Putamen (tissue), 1 donor: ENCODE measurements at places on chromosomes 4 and X.

DNA sequence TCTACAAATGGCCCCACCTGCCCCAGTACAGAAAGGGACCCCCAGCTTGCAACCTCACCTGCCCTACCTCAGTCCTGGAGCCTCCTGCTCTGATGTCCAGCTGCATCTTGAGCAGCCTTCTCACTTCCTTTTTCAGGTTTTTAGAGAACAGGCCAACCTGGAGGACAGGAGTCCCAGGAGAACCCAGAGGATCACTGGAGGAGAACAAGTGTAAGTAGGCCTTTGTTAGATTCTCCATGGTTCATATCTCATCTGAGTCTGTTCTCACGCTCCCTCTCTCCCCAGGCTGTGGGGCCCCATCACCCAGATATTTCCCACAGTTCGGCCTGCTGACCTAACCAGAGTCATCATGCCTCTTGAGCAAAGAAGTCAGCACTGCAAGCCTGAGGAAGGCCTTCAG lies 3.6 kb downstream of the MAGEA11 start:
- DNase-seq: no peak

DNA sequence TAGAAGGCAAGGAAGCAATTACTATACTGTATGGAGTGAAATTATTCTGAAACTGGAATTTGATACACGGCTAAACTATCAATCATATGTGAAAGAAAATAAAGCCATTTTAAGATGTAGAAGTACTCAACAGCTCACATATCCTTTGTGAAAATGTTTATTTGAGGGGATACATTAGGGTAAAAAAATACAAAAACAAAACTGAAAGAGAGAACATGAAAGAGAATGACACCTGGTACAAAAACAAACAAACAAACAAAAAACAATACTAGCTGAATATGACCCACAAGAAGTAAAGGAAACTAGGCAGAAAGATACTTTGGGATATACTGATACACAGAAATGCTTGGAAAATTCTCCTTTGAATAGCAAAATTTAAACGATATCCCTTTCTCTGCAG lies 20.8 kb upstream of the AREG start:
- no peak for DNase-seq

DNA sequence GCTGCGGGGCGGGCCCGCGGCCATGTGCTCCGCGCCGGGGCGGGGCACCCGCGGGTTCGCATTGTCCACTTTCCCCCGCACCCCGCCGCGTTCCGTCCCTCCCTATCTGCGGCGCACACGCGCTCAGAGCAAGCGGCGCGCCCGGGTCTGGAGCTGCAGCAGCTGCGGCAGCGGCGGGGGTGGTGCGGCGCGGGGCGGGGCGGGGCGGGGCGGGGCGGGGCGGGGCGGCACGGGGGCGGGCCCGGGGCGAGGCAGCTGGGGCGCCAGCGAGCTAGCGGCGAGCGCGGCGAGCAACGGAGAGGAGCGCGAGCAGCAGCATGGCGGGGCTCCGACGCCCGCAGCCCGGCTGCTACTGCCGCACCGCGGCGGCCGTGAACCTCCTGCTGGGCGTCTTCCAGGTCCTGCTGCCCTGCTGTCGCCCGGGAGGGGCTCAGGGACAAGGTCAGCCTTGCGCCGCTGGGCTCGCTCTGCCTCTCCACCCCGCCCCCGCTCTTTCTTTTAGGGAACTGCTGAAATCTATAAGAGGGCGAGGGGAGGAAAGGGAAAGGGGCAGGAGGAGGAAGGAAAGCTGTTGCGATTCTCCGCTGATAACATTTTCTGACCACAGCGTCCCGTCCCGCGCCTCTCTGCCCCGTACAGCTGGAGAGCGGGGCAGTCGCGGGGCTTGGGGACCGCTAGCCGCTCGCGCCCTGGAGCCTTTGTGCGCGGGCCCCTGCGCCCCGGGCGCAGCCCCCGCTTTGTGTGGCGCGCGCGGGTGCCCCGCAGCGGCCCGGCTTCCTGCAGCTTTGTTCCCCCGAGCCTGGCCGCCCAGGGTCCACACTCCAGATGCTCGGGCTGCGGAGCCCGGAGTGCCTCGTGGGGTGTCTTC lies at the start of gene TMEM131L:
TSS of gene TMEM131L (plus strand) at position 280 of the 868 bp plus-strand sequence. CDS start at position 318, 38 bp downstream.
- DNase-seq: peak; percentile 74

DNA sequence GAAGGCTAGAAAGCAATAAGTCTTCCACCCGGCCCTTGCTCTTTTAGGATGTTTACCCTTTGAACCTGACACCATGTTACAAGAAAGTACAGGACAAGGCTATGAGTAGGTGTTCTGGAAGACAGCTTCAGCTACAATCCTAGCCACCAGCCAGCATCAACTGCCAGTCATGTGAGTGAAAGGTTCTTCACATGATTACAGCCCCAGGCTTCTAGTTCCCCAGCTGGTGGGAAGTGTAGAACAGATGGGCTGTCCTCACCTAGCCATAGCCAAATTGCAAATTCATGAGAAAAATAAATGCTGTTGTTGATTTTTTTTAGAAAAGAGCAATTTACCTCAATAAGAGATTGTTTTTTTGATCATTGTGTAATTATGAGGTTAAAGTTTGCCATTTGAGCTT lies 60.8 kb downstream of the GRXCR1 start:
- DNase-seq: no peak

DNA sequence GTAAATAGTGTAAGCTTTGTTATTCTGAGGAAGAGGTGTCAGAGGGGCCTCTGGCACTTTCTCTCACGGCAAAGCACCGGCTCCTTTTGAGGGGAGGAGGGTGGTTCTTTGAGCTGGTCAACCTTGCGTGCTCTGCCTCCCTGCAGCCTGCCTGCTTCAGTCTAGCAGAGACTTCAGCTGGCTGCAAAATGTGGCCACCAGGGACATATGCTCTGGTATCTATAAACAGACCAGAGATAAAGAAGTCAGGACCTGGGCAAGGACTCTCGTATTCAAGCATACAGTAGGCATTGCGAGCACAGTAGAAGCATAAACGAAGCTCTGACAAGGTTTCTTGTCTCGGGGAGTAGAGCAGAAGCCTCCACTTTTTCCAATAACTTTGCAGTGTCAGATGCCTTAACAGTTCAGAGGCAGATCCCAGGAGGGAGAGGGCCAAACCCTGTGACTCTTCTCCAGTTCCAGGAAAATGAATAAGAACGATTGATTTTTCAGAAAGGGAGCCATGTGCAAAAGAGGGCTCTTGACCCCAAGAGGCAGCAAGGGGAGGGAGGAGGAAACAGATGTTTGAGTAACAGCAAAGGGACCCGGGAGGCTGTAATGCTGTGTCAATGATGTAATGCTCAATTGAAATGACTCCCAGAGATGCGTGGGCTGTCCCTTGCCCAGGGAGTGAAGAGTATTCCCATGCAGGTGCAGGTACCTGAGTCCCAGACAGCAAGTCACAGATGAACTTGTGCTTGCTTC lies 57.9 kb upstream of the TEX13D start:
- no peak for DNase-seq

DNA sequence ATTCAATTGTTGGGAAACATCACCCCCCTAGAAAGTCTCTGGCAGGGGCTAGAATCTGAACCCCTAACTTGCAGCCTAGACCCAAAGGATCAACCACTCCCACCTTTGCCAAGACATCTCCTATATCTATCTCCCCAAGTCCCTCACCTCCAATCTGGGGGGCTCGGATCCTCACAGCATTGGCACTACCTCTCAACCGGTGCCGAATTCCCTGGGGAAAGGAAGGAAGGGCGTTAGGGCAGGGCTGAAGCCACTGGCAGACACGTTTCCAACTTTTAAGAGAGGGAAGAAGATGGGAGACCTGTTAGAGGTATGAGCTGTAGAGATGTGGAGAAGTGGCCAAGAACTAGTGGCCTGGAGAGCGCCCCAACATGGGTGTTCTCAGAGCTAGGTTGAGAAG lies 2.7 kb downstream of the TIMM17B start:
- no peak for DNase-seq

- no peak for DNase-seq
Observed at GRCh38 chr4:3805026-3805425, 38.8 kb downstream of the ADRA2C start.

DNA sequence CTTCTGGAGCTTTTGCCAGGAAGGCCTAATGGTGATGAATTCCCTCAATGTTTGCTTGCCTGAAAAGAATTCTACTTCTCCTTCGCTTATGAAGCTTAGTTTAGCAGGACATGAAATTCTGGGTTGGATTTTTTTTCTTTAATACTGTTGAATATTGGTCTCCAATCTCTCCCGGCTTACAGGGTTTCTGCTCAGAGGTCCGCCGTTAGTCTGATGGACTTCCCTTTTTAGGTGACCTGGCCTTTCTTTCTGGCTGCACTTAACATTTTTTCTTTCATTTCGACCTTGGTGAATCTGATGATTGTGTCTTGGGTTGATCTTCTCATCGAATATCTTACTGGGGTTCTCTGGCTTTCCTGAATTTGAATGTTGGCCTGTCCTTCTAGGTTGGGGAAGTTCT lies 17.2 kb upstream of the TMPRSS11A start:
- DNase-seq: no peak

DNA sequence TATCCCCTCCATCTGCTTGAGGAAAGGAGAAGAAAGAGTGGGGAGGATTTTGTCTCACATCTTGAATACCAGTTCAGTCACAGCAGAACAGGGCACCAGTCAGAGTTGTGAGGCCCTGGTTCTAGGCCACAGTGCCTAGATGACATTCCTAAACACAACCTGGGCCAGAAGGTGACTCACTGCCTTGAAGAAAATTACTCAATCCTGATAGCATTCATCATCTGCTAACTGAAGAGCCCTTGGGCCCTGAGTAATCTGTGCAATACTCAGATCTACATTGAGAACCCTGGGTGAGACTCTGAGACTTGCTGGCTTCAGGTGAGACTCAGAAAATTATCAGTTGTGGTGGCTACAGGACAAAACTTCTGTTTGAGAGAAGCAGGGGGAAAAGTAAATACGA lies 20.5 kb upstream of the PRR32 start:
- no peak for DNase-seq

DNA sequence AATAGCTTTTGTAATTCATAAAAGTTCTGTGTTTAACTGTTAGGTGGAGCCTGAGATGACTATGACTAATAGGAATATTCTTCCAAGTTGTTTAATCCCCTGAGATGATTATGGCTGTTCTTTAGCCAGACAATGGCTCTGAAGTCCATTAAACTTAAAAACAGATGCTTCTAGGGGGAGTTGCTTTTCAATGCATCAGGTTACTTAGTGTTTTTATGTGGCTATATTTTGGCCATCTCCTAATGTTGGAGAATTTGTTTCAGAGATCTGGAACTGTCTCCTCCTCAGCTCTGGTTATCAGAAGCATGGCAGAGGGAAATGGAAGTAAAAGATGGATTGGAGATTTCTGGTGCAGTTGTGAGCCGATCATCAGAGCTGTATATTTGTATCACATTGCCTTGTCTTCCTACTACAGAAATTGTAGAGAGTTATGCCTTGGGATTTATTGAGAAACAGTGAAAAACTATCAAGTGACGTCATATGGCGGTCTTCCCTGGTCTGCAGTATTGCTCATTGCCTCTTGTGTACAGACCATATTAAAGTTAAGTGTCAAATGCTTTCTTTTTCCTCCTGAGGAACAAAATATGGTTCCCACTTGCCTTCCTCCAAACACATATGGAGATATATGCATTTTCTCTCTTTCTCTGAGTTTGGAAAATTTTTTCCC lies 29.8 kb downstream of the SGMS2 start:
- DNase-seq: no peak

GRCh38 chrX:25427873-25428555 lies 412.2 kb upstream of the ARX start:
- DNase-seq: no peak

- DNase-seq: no peak
Observed at GRCh38 chr4:16636912-16637630, 261.4 kb downstream of the LDB2 start.

DNA sequence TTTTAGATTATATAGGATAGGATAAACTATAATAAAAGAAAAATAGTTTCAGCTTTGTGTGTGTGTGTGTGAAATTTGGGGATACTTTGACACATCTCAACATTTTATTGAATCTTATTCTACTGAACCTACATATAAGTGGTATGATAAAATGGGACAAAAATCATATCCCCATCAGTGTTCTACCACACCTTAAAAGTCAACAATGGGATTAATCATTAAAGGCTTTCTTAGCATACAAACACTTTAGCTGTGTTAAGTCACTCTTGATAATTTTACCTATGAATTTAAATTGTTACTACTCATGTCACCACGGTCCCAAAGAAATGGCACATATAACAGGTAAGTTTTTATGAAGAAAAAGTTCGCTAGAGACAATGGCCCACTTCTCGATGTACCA lies 37.7 kb upstream of the LRBA start:
- DNase-seq: no peak

- DNase-seq: no peak
Observed at GRCh38 chr4:80608281-80608980, 272.9 kb downstream of the CFAP299 start.

GRCh38 chr4:182454440-182455013 lies 211.3 kb downstream of the TENM3 start:
- DNase-seq: no peak

DNA sequence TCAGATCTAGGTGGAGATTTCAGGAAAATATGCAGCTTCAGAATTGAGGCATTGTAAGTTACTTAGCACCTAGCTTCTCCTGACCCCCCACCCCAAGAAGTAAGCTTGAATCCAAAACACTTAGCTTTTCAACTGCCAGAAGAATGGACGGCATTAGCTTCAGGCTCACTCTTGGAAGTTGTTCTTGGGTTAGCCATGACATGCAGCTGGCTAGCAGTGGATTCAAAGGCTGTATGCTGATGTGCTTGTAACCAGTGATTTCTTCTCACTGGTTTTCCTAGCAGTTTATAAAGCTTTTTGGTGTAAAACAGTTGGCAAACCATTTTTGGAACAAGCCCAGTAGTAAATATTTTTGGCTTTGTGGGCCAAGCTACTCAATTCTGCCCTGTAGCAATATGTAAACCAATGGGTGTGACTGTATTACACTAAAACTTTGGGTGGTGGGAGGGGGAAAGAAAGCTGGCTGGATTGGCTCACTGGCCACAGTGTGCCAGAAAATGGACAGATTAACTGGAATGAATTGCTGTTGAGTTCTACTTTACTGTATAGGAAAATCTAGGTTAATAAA lies 85.6 kb downstream of the SHROOM2 start:
- DNase-seq: no peak

GRCh38 chrX:100363896-100364295 lies 46.2 kb downstream of the PCDH19 start:
- no peak for DNase-seq

GRCh38 chr4:178306565-178306964 lies 864.3 kb upstream of the AGA start:
- DNase-seq: no peak

DNA sequence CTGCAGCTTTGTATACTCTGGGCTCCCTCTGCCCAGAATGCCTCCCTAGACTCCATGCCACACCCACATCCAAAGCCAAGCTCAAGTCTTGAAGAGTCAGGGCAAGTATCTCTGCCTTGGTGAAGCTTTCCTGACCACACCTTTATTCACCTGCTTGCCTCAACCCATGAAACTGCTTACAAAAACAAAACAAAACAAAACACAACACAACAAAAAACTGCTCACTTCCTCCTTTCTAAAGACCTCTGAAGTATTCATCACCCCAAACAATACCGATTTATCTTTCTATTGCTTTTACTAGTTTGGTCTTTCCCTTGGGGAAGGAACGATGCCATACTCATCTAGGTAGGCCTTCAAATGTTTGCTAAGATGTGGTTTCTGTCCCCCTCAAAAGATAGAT lies 45.0 kb downstream of the TMEM165 start:
- no peak for DNase-seq
